ENCODE measurements at places on chromosomes 1 and 21. TPM values are rescaled to one million over a fixed set of nuclear protein-coding genes. Genes with fewer than 3 reads are reported as not detected.

PRELP gene
- not detected for total RNA-seq

TTC39A gene
- 21.0 TPM for total RNA-seq

- H3K27me3 ChIP-seq, result no peaks in the 10 kb centered on the region
- H3K4me1 ChIP-seq, result no peaks in the 10 kb centered on the region
- DNase-seq, result no peak
- H3K27ac ChIP-seq, result no peak overlapping the region
- H3K36me3 ChIP-seq, result no peaks in the 10 kb centered on the region
- no peak overlapping the region for H3K4me3 ChIP-seq
These were observed 1.3 kb downstream of the LSM10 start for GRCh38 chr1:36396359-36396758.

GRCh38 chr1:236021424-236022135 is 43.3 kb downstream of the NID1 start:
- DNase-seq, result no peak
- no peak overlapping the region for H3K27ac ChIP-seq
- peaks cover 1% of the 10 kb centered on the region for H3K4me1 ChIP-seq

DNA sequence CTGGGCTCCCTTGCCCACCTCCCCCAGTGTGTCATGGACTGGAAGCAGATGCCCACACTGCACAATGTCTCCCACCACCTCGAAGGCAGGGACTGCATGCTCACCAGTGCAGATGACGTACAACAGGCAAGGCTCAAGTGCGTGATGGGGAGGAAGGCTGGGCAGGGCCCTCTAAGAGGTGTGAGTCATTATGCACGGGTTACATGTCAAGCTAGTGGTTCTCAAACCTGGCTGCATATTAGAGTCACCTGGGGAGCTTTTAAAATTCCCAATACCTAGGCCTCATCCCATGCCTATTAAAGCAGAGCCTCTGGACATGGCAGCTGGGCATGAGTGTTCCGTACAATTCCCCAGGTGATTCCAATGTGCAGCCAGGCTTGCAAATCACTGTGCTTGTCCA is 137.9 kb upstream of the NGF start:
- H3K27ac ChIP-seq, result no peak overlapping the region
- H3K4me1 ChIP-seq, result no peaks in the 10 kb centered on the region
- H3K27me3 ChIP-seq, result no peaks in the 10 kb centered on the region
- H3K4me3 ChIP-seq, result no peak overlapping the region

GRCh38 chr21:38804789-38805327 is 871 bp upstream of the ETS2 start:
- H3K27ac ChIP-seq, result peak overlapping the region; percentile 87
- H3K36me3 ChIP-seq, result peaks cover 3% of the 10 kb centered on the region
- no peaks in the 10 kb centered on the region for H3K27me3 ChIP-seq

KCNT2 gene
- not detected for total RNA-seq

DNA sequence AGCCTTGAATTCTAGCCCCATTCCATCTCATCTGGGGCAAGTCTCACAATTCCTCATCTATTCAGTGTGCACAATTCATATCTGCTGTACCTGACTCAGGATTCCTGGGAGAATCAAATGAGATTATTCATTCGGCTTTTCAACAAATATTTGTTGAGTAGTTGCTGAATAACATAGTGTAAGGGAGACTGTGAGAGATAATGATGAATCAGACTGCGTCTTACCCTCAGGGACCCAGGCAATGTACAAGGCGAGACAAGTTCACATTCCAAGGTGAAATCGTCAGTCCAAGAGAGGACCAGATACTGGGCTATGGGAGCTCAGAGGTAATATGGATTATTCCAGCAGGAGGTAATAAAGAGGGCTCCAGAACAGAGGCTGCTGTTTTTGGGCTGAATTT is 67.8 kb upstream of the SMYD2 start:
- peak overlapping the region; percentile 53 for H3K27ac ChIP-seq
- no peak for DNase-seq
- H3K4me1 ChIP-seq, result peaks cover 73% of the 10 kb centered on the region
- H3K27me3 ChIP-seq, result no peaks in the 10 kb centered on the region
- no peaks in the 10 kb centered on the region for H3K36me3 ChIP-seq
- H3K4me3 ChIP-seq, result no peak overlapping the region

DNA sequence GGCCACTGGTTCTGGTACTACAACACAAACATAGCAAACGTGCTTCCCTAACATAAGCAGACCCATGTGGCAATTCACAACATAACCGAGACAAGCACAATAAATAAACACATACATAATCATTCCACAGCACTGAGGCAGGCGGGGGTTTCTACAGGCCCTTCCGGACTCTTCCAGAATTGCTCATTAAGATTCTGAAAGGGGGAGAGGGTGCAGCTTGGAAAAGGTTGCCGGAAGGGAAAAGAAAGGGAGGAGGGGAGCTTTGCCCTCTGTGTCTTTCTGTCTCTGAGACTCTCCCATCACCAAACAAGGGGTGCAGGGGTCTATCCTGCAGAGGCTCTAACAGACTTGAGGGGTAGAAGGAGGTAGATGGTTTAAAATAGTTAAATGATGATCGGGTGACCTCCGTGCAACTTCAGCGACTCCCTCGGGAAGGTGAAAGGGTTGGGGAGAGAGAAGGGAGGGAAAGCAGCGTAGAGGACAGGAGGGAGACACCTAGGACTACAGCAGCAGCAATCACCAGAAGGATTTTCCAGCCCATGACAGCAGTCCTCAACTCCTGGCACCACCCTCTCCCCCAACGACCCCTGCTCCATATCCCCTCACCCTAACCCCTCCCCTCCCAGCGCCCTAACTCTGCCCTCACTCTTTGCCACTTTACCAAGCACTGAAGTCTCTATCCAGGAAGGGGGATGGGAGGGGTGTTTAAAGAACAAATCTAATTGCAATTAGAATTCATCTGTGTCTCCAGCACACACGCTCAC is 365.5 kb upstream of the ESRRG start:
- no peaks in the 10 kb centered on the region for H3K27me3 ChIP-seq
- H3K36me3 ChIP-seq, result no peaks in the 10 kb centered on the region
- H3K4me1 ChIP-seq, result peaks cover 3% of the 10 kb centered on the region
- no peak for DNase-seq
- H3K4me3 ChIP-seq, result no peak overlapping the region
- no peak overlapping the region for H3K27ac ChIP-seq

BRINP3 gene
- not detected for total RNA-seq

WNT3A gene
- total RNA-seq, result 0.09 TPM

DNA sequence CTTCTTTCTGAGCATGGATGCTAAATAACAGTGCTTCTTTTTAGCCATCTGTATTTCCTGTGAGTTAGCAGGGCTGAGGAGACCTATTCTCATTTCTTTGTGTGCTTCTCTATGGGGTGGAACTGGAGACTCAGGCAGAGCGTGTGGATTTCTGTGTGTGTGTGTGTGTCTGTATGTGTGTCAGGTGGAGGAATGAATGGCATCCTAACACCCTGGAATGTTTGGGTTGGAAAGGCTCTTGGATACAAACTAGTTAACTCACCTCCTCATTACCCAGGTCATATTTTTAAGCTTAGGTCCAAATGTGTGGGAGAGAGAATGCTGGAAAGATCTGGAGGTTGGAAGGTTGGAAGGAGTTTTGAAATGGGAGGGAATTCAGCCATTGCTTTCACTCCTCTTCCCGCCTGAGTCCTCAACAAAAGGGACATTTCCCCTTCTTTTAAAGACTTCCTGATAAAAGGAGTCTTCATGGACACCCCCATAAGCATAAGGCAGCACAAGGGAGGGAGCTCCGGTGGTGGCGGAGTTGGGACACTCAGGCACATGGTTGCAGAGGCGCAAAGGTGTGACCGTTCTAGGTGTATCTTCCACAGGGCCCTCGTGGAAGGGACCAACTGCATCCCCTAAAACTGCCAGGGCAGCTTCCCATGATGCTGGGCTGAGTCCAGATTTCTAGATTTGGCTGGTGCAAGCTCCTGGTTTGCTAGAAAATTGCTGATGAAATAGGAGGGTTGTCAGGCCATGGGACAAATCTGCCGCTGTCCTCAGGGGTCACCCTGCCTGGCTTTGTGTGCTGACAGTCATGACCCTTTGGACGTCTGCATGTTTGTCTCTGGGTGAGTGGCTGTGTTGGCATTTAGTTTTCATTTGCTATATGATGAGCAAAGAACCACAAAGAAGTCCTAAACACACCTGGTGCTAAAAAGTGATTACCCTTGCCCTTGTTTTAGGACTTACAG is 37.6 kb downstream of the MTARC1 start:
- no peak overlapping the region for H3K4me3 ChIP-seq
- H3K4me1 ChIP-seq, result no peaks in the 10 kb centered on the region
- H3K27me3 ChIP-seq, result no peaks in the 10 kb centered on the region
- H3K27ac ChIP-seq, result no peak overlapping the region

XCL2 gene
- total RNA-seq, result not detected

GRCh38 chr1:38025233-38025632 is 12.7 kb downstream of the UTP11 start:
- no peaks in the 10 kb centered on the region for H3K4me1 ChIP-seq
- H3K27ac ChIP-seq, result no peak overlapping the region
- H3K36me3 ChIP-seq, result no peaks in the 10 kb centered on the region
- no peaks in the 10 kb centered on the region for H3K27me3 ChIP-seq

DNA sequence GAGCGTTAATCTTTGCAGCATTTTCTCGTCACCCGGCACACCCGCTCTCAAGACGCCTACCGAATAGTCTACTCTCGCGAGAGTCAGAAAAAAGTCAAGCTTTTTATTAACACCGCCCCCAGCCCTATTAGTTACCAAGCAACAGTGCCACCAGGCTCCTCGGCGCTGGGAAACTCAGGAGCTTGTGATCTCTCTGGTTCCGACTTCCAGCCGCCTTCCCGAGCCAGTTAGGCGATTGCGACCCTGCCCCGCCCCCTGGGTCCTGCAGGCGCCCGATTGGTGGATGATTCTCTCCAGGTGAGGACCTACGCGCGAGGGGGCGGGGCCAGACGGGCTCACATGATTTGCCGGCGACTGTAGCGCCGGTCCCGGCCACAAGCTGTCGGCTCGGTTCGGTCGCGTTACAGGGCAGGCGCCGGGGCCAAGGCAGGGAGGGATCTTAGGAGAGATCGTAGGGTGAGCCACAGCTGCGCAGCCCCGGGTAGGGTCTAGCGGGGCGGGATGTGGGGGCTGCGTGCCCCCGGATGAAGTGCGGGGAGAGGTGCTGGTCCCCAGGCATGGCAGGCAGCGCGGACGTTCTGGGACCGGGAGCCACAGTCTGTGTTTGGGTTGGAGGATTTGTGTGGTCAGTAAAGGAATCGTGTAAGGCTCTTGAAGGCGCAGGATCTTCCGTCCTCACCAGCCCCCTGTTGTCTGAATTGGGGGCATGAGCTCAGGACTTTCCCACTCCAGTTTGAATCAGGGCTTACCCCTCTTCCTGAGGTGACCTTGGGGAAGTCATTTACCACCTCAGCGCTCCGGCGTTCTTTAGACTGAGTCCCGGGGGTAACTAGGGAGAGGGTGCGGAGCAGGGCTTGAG is at the start of gene PFKFB2:
TSS of gene PFKFB2 (plus strand) at position 365 of the 859 bp plus-strand sequence. CDS start 1,443 bp downstream, outside the sequence.
- H3K4me3 ChIP-seq, result peak within 1 kb of the TSS; percentile 73
- H3K27me3 ChIP-seq, result no peaks in the 10 kb centered on the region

TRPM2 gene
- 0.07 TPM for total RNA-seq

DNA sequence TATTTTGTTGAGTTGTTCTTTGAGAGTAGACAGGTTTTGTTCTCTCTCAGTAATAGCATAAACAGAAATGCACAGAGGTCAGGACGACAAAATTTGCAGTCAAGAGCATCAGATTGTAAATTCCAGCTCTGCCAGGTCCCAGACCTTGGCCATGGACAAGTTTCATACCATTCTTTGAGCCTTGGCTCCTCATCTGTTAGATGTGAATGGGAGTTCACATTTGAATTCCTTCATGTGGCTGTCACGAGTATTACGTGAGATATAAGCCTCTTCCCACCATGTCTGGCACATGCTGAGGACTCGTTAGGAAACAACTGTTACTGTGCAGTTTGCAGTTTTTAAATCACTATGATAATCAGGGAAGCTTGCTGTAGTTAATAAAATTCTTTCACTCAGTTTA is 93.2 kb upstream of the KCTD3 start:
- no peaks in the 10 kb centered on the region for H3K27me3 ChIP-seq
- no peak overlapping the region for H3K27ac ChIP-seq
- DNase-seq, result no peak
- H3K4me3 ChIP-seq, result no peak overlapping the region
- H3K36me3 ChIP-seq, result no peaks in the 10 kb centered on the region
- no peaks in the 10 kb centered on the region for H3K4me1 ChIP-seq

GRCh38 chr1:245537992-245538391 is 383.2 kb downstream of the KIF26B start:
- no peaks in the 10 kb centered on the region for H3K4me1 ChIP-seq
- no peak overlapping the region for H3K27ac ChIP-seq
- H3K36me3 ChIP-seq, result no peaks in the 10 kb centered on the region
- H3K27me3 ChIP-seq, result no peaks in the 10 kb centered on the region
- no peak for DNase-seq

GRCh38 chr1:15148475-15148874 is 5.1 kb upstream of the TMEM51 start:
- no peaks in the 10 kb centered on the region for H3K36me3 ChIP-seq
- no peak overlapping the region for H3K4me3 ChIP-seq
- DNase-seq, result no peak
- no peaks in the 10 kb centered on the region for H3K27me3 ChIP-seq

GBP4 gene
- not detected for total RNA-seq

DNA sequence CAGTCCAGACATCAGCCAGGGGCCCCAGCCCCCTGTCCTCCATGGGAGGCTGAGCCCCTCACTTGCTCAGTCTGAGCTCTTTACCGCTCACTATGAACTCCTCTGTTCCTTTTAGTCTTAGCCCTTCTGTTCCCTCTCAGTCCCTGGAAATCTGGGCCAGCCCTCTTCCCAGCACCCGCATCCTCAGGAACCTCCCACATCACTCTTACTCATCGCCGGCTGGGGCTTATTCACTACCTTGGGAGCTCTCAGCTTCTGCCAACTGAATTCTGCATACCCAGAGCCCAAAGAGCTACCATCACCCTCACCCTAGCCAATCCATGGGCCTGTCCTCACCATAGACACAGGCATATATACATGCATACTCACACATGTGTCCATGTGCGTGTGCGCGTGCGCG is 11.5 kb downstream of the KNCN start:
- H3K4me3 ChIP-seq, result no peak overlapping the region
- H3K4me1 ChIP-seq, result no peaks in the 10 kb centered on the region
- H3K36me3 ChIP-seq, result no peaks in the 10 kb centered on the region
- no peak for DNase-seq
- no peaks in the 10 kb centered on the region for H3K27me3 ChIP-seq
- no peak overlapping the region for H3K27ac ChIP-seq

GRCh38 chr21:27173053-27173452 is 206.2 kb upstream of the ADAMTS5 start:
- no peak for DNase-seq
- H3K36me3 ChIP-seq, result no peaks in the 10 kb centered on the region
- H3K27me3 ChIP-seq, result no peaks in the 10 kb centered on the region
- H3K27ac ChIP-seq, result no peak overlapping the region
- H3K4me3 ChIP-seq, result no peak overlapping the region

IL19 gene
- total RNA-seq, result not detected

SLC1A7 gene
- total RNA-seq, result not detected

DNA sequence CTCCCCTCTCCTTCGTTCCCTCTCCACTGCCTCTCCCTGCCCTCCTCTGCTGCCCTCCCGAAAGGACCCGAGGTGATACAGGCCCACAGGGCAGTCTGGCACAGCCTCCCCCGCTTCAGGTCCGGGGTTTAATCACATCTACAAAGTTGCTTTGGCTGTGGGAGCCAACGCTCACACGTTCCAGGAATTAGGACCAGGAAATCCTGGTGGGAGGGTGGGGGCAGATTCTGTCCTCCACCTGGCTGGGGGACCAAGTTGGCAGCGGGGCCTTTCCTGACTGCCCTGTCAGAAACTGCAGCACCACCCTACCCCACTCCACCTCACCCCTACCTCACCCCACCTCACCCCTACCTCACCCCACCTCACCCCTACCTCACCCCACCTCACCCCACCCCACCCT is 95.1 kb downstream of the WDR4 start:
- H3K4me1 ChIP-seq, result peaks cover 7% of the 10 kb centered on the region
- H3K36me3 ChIP-seq, result no peaks in the 10 kb centered on the region
- H3K27ac ChIP-seq, result peak overlapping the region; percentile 39
- DNase-seq, result no peak

EPHA8 gene
- total RNA-seq, result not detected
